ENCODE measurements at places on chromosomes 2 and 18. TPM values are rescaled to one million over a fixed set of nuclear protein-coding genes. Genes with fewer than 3 reads are reported as not detected.

GRCh38 chr2:105409717-105410116 is 10.9 kb upstream of the FHL2 start:
- DNase-seq, result peak; percentile 96

Gene ALKAL2
- 26.7 TPM for total RNA-seq

- no peak for DNase-seq
Measured at GRCh38 chr2:190043441-190043840, 19.1 kb downstream of the MSTN start.

Gene SOWAHC
- 20.8 TPM for total RNA-seq

Gene RGPD3
- total RNA-seq, result 0.75 TPM
